ENCODE measurements at places on chromosomes 1 and 21.

GRCh38 chr1:42145389-42145716, 7.9 kb upstream of the GUCA2B start:
- DNase-seq: no peak

DNA sequence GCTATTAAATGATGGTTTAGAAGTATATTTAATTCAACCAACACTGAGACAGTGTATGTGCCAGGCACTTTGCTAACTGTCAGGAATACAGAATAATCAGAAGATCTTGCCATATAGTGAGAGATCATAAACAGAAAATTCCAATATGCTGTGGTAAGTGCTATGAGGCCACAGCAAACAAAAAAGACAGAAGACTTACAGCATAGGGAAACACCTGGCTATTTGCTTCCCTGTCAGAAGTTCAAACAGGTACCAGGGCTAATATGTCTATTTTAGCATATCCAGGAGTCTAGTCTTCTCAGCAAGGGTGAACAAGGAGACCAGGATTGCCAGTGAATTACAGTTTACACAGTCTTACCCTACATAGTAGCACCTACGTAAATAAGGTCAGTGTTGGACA, 30.4 kb downstream of the TRIT1 start:
- DNase-seq: no peak

GRCh38 chr1:234782105-234782751, 172.2 kb upstream of the IRF2BP2 start:
- DNase-seq: peak; percentile 93

DNA sequence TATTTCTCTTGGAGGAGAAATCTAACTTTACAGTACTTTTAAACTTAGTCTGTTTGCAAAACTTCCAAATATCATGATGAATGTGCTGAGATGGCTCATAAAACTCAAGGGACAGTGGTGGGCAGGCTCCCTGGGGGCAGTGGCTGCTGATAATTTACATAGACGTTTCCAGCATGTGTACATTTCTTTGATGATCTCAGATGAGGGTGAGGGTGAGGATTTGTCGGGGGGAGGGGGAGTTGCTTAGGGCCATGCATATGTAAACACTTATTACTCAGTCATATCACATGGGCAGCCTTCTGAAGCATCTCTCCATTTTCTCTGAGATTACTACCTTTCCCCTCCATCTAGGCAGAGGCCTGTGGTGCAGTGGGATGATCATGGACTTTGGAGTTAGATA, 152.9 kb upstream of the HMGB4 start:
- DNase-seq: no peak

DNA sequence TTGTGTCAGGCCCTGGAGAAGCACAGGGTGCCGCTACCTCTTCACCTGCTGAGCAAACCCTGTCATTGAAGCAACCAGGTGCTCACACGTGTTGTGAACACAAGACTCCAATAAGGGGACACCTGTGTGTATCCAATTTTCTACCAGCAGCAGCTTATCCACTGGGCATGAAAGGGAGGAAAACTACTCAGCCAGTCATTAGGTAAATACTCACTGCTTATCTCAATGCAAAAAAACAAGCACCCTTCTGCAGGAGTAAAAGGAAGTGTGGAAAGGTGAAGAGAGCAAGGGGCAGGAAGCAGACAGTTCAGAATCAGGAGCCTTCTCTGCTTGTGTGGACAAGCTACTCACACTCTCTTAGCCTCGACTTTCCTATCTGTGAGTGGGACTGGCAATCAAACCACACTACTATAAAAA, 148.9 kb downstream of the ETS2 start:
- DNase-seq: no peak

GRCh38 chr1:12541274-12542137, 76.5 kb downstream of the DHRS3 start:
- no peak for DNase-seq

GRCh38 chr1:12380326-12381249, 150.8 kb downstream of the VPS13D start:
- no peak for DNase-seq

GRCh38 chr1:162011337-162012012, 12.2 kb downstream of the OLFML2B start:
- DNase-seq: no peak

GRCh38 chr1:53047737-53048736, 14.0 kb upstream of the PODN start:
- no peak for DNase-seq

- DNase-seq: no peak
Measured at GRCh38 chr1:108059945-108060344, 95.0 kb upstream of the VAV3 start.

DNA sequence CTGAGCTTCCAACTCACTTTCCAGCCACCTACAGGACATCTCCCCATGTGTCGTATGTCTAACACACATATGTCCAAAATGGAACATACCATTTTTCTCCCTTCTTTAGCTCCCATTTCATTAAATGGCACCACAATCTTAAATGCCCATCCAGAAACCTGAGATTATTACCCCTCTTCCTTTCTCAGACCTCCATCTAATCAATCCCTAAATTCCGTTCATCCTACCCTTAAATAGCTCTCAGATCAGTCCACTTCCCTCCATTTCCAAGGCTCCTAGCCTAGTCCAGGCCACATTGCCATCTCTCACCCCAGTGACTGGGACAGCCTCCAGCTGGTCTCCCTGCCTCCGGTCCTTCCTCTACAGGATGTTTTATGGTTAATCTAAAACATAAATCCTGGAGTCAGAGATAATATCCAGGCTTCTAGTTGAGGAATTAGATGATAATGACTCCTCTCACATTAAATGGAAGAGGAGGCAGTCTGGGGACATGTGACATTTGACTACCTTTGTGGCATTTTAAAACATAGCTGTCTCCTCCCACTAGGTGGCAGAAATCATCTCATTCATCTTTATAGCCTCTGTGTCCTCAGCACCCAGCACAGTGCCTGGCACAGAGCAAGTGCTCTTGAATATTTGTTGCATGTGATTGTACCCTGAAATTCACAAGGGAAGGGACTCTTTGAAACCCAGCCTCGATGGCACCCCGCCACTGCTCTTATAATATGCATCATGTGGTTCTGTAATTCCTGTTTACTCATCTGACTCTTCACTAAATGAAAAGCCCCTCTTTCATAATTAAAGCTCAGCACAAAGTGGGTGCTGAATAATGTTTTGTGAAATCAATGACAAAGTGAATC, 102.3 kb downstream of the TMEM53 start:
- peak; percentile 19 for DNase-seq
